ENCODE measurements at places on chromosomes 1 and 21.

DNA sequence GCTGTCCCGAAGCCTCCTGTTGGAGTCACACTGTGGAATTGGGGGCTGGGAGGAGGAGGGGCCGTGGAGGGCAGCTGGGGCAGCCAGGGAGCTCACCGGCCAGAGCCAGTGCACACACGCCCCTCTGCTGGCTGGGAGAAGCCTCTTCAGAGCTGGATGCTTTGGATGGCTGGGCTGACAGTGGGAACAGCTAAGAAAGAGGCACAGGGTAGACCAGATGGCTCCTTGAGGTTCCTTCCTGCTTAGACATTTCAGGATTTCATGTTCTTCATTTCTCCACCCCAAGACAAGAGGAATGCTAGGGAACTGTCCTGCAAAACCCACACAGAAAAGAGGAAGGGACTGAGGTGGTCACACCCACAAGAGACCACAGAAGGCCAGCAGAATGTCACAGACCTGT, 254.8 kb upstream of the VAMP3 start:
- DNase-seq, result no peak

DNA sequence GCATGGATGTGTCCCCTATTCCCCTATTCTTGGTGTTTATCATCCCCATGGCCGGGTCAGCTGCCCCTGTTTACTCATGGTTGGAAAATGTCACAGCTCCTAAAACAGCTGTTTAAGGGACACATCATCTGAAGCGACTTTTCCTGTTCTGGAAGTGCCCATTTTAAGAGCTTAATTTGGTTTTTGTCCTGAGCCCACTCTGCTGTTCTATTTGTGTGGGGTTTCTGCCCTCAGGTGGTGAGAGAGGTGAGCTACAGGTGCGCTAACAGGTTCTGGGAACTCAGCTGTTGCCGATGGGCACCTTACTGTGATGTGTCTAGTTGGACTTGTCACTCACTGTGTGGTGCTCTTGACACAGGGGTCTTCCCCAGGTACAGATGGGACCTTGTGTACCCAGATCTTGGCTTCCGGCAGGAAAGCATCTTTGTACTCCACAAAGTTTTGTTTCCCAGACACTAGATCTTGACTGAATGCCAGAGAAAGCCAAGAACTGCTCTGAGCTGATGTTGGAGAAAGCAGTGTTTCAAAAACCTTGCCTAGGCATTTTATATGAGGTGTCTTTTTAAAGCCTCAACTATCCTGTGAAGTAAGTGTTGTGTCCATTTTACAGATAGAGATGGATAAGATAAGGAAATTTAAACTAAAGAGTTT, 59.0 kb upstream of the CD1D start:
- DNase-seq, result peak; percentile 71

DNA sequence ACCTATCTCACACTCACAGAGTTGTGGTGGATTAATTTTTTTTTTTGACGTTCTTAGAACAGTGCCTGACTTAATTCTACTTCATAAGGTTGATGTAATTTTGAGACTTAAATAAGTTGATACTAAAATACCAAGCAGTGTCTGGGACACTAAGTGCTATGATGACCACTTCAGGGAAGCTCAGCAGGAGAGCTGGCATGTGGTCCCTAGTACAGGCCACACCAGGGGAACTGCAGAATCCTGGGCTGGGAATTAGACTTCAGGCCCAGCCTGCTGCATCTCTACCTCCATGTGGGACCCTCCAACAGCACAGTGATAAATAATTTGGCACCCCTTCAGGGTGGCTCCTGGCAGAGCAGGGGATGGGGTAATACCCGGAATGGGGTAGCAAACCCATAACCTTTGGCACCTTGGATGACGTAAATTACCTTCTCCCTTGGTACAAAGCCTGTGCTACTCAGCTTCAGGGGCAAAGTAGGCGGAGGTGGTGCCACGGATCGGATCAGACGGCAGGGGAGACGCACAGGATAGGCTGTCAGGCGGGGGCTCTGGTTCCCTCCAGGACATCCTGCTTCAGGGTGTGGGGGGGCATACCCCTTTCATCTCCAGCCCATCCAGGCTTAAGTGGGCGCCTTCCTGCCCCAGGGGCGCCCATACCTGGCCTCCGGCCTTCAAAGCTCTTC, 4.8 kb downstream of the MFSD2A start:
- no peak for DNase-seq

- no peak for DNase-seq
Observed at GRCh38 chr1:23911921-23912320, 1.2 kb downstream of the CNR2 start.

GRCh38 chr1:7441143-7441841, 329.8 kb upstream of the VAMP3 start:
- no peak for DNase-seq

DNA sequence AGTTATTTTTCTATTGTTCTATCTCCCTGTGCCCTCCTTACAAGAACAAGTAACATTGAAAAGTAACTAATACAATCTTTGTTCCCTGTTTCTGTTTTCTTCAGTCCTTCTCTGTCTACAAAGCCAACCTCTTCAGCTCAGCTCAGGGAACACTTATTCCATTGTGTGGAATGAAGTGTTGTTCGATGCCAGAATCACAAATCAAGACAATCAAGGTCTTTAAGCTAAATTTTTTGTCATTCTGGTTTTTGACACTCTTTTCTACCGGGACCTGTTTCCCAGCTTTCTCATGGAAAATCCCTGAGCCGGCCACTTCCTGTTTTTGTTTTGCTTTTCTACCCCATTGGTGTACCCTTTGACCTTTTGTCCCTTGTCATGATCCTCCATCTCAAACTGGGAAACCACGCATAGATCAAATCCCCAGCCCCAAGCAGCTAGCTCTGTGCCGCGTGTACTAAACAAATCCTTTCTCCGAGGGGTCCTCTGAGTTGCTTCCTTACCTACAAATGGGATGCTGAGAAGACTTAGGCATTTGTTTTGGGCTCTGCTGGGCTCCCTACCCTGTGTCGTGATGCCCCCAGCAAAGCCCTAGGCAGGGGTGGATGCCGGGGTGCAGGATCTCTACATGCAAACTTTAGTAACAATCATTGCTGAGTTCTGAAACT, 141.8 kb downstream of the TOMM20 start:
- DNase-seq, result no peak

DNA sequence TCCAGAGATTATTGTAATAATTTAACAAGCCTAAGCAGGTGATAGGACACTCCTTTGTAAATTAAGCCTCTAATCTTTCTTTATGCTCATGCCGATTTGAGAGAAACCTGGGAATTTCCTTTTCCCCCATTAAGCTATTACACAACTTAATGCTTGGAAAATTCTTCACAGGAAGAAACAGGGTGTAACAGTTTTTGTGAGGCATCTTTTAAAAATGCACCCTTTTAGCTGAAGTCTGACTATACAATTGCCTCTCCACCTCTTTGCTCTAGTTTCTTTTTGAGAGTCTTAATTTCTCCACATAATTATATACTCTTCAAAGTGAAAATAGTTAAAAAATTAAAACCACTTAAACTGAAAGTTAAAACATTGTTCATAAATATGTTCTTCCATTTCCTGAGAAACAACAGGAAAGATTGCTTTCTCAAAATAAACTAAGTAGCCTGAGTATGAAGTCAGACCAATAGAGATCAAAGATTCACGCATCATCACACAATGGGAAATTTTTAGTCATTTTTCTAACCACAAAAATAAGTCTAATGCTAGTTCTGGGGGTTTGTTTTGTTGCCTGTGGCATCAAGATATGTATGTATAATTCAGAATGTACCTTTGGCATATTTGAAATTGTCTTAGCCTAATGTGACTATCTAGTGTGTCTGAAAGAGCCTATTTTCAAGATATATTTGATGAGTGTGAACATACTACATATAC, 34.7 kb downstream of the LRRC8D start:
- DNase-seq, result no peak

DNA sequence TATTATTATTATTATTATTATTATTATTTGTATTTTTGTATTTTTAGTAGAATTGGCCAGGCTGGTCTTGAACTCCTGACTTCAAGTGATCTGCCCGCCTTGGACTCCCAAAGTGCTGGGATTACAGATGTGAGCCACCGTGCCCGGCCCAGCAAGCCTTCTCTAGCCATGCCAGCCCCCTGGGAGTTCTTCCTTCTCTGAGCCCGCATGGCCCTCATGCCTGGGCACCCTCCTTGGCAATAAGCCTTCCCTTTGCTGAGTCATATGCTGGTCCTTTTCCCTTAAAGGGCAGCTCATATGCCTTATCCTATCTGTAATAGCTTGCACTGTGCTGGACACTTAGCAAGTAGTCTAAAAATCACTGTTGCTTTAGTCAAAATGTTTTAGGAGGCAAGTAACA, 8.5 kb upstream of the NBL1 start:
- no peak for DNase-seq

- DNase-seq, result no peak
Observed at GRCh38 chr1:177600321-177600720, 369.5 kb downstream of the SEC16B start.

GRCh38 chr1:86318436-86318835, 77.7 kb downstream of the ODF2L start:
- no peak for DNase-seq

DNA sequence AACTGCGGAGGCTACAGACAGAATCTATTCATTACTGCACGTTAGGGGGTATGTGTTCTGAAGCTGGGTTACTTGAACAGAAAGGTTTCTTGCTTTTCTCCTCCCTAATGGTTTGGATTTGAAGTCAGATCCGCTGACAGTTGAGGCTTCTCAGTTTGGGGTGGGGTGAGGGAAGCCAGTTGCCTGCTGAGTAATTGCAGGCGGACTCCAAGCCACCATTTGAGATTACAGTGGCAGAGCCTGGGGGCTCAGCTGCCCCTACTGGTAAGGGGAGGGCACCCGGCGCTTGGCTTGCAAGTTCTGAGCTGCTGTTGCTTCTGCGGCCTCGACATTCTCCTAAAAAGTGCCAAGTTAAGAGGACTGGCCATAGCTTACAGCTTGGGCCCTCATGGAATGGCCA, 2.0 kb downstream of the GRHL3 start:
- DNase-seq, result no peak

DNA sequence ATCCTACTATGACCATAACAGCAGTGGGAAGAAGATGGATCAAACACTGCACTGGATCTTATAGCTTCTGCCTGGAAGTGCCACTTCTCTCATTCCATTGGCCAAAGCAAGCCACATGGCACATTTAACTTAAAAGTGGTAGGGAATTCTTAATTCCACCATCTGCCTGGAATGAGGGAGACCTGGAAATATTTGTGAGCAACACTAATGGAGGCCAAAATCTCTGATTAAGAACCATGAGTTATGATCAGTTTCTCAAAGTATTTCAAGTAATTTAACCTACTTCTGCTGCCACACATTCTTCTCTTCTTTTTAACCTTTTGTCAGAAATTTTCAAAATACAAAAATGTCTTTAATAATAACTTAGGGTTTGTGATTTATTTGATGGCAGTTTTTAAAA, 154.0 kb upstream of the C1orf87 start:
- no peak for DNase-seq

- DNase-seq, result no peak
Observed at GRCh38 chr1:67919274-67920072, 86.2 kb upstream of the GNG12 start.

DNA sequence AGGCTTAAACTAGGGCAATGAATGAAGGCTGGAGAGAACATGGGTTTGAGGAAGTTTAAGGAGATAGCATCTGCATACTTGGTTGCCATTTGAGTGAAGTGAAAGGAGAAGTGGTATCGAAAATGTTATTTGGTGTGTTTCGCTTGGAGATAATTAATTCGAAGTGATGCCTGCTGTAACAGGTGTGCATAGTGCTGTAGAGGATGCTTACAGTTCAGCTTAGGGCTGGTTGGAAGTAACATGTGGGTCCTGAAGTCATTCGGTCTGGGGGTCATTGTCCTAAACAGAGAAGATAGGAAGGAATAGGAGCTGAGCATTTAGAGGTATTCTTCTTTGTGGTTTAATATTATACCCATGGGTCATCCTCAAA, 301 bp upstream of the NUDT17 start:
- no peak for DNase-seq

GRCh38 chr1:166884040-166884642, 8.1 kb upstream of the TADA1 start:
- peak; percentile 46 for DNase-seq
